ENCODE measurements at places on chromosomes 1 and 21.

DNA sequence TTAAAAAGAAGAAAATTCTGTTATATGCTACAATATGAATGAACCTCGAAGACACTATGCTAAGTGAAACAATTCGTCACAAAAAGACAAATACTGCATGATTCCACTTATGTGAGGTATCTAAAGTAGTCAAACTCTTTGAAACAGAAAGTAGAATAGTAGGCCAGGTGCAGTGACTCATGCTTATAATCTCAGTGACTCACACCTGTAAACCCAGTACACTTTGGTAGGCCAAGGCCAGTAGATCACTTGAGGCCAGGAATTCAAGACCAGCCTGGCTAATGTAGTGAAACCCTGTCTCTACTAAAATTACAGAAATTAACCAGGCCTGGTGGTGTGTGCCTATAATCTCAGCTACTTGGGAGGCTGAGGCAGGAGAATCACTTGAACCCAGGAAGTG, 25.7 kb downstream of the EPHA10 start:
- no peak for DNase-seq

DNA sequence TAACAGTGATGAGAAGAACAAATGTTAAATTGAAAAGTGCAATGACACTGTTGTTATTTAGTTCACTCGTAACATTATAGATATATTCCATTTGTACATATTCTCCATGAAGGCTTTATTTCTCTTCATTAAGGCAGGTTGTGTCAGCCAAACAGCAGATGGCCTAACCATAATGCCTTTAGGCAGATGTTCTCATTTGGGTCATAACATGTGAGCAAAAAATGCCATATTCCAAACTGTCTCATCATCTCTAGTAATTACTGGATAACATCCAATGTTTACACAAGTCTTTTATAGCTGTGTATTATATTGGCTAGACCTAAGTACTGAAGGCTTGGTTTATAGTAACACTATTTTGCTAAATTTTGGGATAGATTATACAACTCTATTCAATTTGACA, 87.2 kb upstream of the CHODL start:
- no peak for DNase-seq

DNA sequence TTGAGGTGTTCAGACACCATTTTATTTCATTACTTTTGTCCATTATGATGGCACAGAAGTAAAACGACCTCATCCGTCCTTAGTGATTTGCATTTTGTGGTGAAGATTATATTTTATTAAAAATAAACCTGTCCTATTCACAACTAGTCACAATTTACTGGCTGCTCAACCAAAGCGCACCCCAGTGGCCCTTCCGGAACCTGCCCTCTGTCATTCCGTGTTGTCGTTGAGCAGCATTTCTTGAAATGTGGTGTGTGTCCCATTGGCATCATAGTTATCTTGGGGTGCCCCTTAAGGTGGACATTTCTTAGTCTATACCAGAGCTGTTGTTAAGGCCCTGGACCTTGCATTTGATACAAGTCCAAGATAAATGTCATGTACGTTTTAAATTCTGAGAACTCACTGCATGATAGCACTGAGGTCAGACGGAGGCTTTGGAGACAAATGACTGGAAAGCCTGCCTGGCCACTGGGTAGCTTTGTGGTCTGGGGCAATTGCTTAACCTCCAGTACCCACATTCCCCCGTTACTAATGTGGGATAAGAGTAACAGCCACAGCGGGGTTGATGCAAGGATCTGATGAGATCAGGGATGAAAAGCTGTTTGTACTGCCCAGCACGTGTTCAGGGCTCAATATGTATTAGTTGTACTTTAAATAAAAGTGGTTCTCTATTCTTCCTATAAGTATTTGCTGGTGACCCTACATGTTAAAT, 36.2 kb downstream of the BACH1 start:
- DNase-seq = peak; percentile 35

- no peak for DNase-seq
These were observed 18.3 kb downstream of the BTG2 start for GRCh38 chr1:203323587-203323986.

DNA sequence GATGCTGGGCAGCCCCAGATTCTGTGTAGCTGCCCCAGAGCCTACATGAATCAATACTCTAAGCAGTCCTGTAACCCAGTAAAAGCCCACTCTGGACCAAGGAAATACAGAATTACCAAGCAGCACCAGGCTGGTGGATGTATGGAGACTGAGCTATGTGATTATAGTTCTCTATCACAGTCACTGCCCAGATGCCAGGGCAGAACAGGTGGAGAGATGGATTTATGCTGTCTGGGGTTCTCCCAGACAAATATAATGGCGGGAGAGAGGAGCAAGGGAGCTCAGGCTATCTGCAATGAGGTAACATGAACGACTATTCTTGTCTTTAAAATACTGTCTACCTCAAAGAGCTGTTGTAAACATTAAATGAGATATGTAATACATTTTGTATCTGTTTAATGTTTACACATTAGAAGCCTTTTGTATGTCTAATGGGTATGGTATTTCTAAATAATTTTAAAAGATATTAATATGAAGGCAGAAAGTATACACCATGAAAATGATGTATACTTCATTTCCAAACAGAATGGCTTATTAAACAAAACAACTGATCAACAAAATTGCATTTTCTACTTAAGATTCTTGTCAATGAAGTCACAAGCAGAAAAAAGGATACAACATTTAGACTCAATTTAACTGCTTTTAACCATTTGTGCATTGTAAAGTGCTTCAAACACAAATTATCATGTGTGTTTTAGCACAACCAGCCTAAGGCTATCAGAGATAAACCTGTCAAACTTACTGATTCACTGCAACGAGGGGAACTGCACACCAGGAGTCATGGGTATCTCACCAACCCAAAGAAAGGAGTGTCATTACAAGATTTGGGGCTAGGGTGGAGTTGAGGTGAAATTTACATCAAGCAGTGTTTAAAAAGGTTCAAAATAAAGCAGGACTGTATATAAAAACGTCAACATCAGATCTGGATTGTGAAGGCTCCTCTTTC, 3.0 kb downstream of the SDE2 start:
- DNase-seq = no peak

Data from AG20443 (cell line).